Substantia nigra (tissue), 51 donors: ENCODE measurements at places on chromosomes 6 and 20.

DNA sequence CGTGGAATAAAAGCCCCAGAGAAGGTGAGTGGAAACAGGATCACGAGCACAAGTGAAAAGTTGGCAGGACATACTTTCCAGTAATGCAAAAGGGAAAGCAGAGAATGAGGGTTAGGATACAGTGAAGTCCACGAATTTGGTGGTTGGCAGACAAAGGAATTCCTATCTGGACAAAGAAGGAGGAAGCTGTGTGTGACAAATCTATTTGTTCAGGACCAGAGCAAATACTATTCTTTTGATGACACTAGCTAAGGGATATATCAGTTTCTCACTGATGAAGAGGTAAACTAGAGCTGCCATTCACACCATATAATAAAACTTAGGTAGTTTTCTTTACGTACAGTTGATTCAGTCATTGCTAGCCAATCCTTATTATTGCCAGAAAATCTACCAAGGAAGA lies 156.8 kb upstream of the GRIK2 start:
- DNase-seq = no peak

DNA sequence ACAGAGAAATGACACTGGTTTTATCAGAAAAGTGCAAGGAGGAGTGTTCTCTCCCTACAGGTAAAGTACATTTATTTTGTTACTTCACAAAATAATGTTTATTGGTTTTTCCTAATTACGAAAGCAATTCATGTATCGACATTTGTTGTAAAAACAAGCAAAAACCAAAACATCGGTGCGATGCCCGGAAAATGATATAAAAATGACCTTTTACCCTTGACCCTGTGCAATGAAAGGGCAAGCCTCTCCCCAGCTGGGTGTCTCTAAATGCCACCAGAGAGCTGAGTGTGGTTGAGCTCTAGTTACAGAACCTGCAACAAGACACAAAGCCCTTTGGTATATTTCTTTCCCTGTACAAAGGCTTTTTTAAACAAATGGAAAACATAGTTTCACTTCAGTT lies 65.4 kb downstream of the CD164 start:
- DNase-seq = no peak

DNA sequence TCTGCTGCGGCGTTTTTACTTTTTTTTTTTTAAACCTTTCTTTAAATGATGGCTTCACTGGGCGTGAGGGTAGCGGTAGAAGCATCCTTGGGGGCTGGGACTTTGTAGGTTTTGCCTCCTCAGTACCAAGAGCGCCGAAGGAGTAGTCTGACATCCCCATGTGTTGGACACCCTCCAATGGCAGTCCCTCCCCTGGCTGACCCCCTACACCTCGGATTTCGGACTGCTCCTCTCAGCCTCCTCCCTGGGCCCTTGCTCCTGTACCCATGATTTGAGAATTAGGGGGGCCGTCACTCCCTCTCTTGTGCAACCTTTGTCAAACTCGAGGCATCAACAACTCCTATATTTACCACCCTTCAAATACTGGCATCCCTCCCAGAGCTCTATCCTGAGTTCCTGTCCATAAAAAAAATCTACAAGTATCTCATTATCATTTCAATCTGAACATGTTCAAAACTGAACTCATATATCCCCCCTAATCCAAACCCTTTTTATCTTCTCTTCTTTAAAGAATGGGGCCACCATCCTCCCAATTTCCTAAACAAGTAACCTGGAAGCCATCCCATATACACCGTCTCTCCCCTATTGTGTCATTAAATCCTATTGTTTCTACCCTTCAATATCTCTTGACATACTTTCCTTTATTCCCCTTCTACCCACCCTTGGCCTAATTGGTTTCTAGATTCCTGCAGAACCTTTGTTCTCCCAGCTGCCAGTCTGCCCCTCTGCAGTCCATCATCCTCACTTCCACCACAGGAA lies 1.2 kb upstream of the ARFGEF3 start:
- no peak for DNase-seq

DNA sequence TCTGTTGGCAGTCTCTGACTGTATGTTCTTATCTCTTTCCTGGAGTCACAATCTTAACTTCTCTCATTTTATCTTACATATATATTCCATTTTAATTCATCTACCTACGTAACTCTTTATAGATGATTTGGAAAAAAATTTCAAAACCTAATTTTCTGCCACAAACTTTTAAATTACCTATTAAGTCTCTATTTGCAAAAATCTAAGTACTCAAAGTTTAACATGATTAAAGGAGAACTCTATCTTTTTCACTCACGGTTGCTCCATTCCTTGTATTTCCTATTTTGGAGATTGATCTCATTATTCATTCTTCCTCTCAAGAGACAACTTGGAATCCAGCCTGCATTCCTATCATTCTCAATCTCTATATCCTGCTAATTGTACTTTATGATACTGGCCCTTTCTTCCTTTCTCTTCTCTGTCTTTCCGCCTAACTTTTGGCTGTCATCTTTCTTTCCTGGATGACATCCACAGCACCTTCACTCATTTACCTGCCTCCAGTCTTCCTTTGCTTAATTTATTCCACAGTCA lies 1071.1 kb upstream of the CITED2 start:
- DNase-seq = no peak

GRCh38 chr6:166776571-166776970 lies 149.5 kb upstream of the RPS6KA2 start:
- DNase-seq = no peak

DNA sequence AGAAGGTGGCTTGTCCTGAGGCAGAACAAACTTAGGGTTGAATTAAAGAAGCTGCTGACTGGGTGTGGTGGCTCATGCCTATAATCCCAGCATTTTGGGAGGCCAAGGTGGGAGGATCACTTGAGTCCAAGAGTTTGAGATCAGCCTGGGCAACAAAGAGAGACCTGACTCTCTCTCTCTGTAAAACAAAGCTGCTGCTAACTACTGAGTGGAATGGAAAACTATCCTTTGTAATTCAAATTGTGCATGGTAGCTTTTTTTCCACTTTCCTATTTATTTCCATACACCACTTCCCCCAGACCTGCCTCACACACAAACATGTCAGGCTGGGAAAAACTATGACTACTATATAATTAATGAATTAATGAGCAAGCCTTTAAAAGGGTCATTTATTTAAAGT lies 437.1 kb downstream of the CDC5L start:
- no peak for DNase-seq

GRCh38 chr20:17810062-17810631 lies 110.4 kb downstream of the BANF2 start:
- no peak for DNase-seq
